ENCODE measurements at places on chromosomes 12 and 14. TPM values are rescaled to one million over a fixed set of nuclear protein-coding genes. Genes with fewer than 3 reads are reported as not detected.

The RFX4 gene
- not detected for total RNA-seq

The LALBA gene
- total RNA-seq: not detected

The FOXM1 gene
- total RNA-seq: 194 TPM

The CMA1 gene
- not detected for total RNA-seq
